ENCODE measurements at places on chromosomes 11 and 22. TPM values are rescaled to one million over a fixed set of nuclear protein-coding genes. Genes with fewer than 3 reads are reported as not detected.
A peak's percentile ranks its signal among the peaks of the same experiment; 100 is the strongest.

- no peak for DNase-seq
Observed at GRCh38 chr11:124670732-124671131, 2.8 kb downstream of the SIAE start.

GRCh38 chr11:129911298-129911697 is 15.9 kb upstream of the NFRKB start:
- DNase-seq = no peak

GRCh38 chr11:114478001-114478410 is 38.7 kb downstream of the REXO2 start:
- no peak for DNase-seq

Gene SEC14L6
- total RNA-seq = 0.40 TPM

GRCh38 chr11:79110796-79111195 is 330.0 kb downstream of the TENM4 start:
- DNase-seq = no peak

Gene MOGAT2
- not detected for total RNA-seq

GRCh38 chr11:102575012-102575411 is 44.5 kb upstream of the MMP7 start:
- no peak for DNase-seq

Gene COA4
- total RNA-seq = 52.9 TPM

- DNase-seq = no peak
Observed at GRCh38 chr11:132604431-132604830, 927.9 kb downstream of the OPCML start.

GRCh38 chr11:79045800-79046304 is 395.0 kb downstream of the TENM4 start:
- no peak for DNase-seq

Gene IL10RA
- 3.0 TPM for total RNA-seq

- no peak for DNase-seq
Observed at GRCh38 chr11:108608548-108608947, 15.0 kb upstream of the EXPH5 start.

DNA sequence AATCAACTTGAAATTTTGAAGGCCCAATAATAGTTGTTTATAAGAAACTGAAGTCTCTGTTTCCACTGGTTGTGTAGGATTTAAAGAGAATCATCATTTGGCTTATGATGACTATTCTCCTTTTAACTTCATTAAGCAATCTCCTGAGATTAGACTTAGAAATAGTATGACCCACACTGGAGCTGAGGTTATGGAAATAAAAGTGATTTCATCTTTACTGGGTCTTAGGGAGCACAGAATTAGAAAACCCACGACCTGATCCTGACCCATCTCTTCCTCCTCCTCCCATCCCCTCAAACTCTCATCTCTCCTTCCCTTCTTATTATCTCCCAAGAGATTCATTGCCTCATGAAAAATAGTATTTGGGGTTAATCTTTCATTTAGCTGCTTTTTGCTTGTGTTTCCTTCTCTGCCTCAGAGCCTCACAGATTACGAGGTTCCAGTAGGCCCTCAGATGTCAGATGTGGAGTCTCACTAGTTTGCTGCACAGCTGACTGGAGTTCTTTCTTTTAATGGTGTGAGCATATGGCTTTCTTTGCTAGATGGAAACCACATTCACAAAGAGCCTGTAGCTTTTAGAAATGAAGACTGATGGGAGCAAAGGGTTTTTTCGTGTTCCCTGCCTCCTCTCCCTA is 85.0 kb downstream of the ALX4 start:
- no peak for DNase-seq

Gene MRGPRF
- 2.3 TPM for total RNA-seq

Gene SERHL2
- total RNA-seq = 1.9 TPM

GRCh38 chr11:94722735-94723134 is 45.4 kb upstream of the AMOTL1 start:
- no peak for DNase-seq

GRCh38 chr22:29998627-29999384 is 81.5 kb upstream of the HORMAD2 start:
- no peak for DNase-seq

DNA sequence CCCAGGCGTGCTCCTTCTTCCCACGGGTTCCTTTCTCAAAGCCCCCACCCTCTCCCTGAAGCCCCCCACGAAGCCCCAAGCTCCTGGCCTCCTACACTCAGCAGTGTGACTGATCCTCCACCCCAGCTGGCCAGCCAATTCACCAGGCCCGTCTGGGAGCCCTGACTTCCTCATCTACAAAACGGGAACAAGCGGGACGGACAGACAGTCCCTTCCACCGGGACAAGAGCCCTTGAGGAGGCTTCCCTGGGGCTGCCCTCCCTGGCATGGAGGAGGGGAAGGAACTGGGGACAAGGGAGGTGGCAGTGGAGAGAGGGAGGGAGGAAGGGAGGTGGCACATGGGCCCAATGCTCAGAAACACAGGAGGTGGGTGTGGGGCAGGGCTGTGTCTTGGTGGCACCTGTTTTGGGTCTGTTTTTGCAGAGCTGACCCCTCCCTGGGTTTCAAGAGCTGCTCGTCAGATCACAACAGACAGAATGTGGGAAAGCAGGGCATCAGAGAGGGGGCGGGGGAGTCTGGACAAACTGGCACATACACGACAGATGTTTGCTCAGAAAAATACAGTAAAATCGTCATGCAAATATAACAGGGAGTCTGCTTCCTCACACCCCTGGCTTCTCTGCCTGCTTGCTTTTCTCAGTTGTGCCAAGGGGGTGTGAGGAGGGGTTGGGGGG is 56.8 kb downstream of the ELFN2 start:
- DNase-seq = peak; percentile 79

Gene CDC45
- total RNA-seq = not detected

Gene CRYAB
- 8,606 TPM for total RNA-seq

GRCh38 chr11:96265220-96265737 is 77.7 kb downstream of the MAML2 start:
- no peak for DNase-seq

DNA sequence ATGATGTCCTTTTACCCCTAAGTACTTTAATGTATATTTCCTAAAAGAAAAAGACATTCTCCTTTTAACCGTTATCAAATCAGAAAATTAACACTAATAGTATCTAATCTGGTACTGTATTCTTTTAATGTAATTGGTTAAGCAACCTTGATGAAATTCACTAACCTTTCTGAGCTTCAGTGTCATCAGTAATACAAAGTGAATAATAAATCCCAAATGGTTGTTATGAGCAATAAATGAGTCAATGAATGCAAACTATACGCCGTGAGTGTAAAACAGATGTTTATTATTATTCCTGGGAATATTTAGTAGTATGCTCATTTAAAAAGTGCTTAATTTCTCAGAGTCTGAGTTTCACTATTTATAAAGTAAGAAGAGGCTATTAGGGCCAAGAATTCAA is 21.5 kb downstream of the UEVLD start:
- DNase-seq = no peak

- no peak for DNase-seq
Observed at GRCh38 chr11:119251114-119251513, 45.0 kb downstream of the CBL start.

- DNase-seq = no peak
Observed at GRCh38 chr11:10158461-10158860, 135.6 kb downstream of the SBF2 start.

- no peak for DNase-seq
Observed at GRCh38 chr22:19665784-19666672, 48.3 kb upstream of the SEPTIN5 start.

- DNase-seq = no peak
Observed at GRCh38 chr11:727281-727701, 20.0 kb upstream of the TALDO1 start.

Gene CECR2
- 4.9 TPM for total RNA-seq

- DNase-seq = no peak
Observed at GRCh38 chr11:29310725-29311342, 706.0 kb downstream of the KCNA4 start.

GRCh38 chr11:59423835-59424234 is 2.4 kb downstream of the OR5A2 start:
- no peak for DNase-seq

All from cardiac septum (tissue), 1 donor.